Panc1 (cell line): ENCODE measurements at places on chromosomes 1 and 21.

DNA sequence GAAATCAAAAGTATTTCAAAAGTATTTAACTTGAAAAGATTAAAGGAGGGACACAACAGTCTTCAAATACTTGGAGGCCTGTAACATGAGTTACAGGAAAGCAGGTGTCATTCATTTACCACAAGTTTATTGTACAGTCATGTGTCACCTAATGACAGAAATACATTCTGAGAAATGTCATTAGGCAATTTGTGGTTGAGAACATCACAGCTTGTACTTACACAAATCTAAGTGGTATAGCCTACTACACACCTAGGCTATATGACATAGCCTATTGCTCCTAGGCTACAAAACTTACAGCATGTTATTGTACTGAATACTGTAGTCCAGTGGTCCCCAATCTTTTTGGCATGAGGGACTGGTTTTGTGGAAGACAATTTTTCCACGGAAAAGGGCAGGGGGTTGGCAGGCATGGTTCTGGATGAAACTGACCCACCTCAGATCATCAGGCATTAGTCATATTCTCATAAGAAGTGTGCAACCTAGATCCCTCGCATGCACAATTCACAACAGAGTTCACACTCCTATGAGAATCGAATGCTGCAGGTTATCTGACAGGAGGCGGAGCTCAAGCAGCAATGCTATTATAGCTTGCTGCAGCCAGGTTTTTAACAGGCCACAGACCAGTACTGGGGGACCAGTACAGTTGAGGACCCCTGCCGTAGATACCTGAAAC, 25.0 kb upstream of the PHTF1 start:
- no peak for DNase-seq

DNA sequence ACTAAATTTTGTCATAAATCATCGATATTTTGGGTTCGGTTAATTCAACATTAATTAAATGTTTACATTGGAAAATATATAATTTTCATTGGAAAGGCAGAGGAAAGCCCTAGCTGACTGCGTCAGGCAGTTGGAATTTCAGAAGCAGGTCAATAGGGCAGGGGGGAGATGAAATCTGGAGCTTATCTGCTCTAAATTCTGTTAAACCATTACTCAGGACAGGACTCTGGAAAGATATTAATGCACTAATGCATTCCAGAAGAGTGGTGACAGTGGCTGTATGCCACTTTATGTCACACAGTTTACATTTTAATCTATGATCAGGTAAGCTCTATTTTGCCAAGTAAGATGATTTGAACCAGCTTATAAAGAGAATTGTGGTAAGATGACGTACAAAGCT, 153.0 kb upstream of the B3GALT2 start:
- no peak for DNase-seq

- DNase-seq = no peak
Observed at GRCh38 chr1:241654019-241654418, 1.9 kb downstream of the WDR64 start.

- no peak for DNase-seq
Observed at GRCh38 chr1:239164451-239165180, 221.8 kb upstream of the CHRM3 start.

DNA sequence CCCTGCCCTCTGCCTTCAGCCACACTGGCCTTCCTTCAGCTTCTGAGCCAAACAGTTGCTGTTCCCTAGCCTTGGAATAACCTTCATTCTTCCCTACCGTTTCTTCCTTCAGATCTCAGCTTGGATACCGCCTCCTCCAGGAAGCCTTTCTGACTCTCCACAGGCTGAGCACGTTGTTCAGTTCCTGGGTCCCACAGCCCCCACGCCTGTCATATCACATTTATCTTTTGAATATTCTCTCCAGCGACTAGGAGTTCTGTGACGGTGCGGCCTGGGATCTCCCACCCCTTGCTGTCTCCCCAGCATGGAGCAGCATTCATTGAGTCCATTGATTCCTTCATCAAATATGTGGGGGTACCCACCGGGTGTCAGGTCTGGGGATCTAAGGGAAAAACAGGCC, 39.2 kb downstream of the EPHA2 start:
- DNase-seq = no peak

GRCh38 chr21:46622226-46622625, 13.2 kb upstream of the PRMT2 start:
- DNase-seq = no peak

GRCh38 chr1:177880339-177880891, 89.4 kb downstream of the SEC16B start:
- DNase-seq = no peak

DNA sequence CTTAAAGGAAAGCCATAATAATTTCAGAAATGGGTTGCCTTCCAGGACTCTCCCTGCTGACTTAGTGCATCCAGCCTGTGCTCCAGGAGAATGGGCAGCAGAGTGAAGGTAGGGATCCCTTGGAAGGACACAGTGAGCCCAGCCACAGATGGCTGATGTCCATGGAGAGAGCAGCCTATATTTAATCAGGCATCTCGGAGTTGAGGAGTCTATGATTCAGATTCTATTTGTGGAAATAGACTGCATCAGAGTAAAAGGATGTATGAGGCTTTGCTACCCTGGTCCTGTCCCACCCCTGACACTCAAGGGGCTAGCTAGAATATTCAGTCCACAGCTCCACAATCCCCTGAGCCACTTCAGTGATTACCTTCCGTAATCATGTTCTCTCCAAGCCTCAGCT, 43.8 kb upstream of the PBX1 start:
- DNase-seq = no peak

- no peak for DNase-seq
Observed at GRCh38 chr1:112618721-112619517, at the start of gene ST7L. TSS of gene ST7L (minus strand) at chr1:112619141. CDS start at chr1:112619113, 28 bp downstream.

DNA sequence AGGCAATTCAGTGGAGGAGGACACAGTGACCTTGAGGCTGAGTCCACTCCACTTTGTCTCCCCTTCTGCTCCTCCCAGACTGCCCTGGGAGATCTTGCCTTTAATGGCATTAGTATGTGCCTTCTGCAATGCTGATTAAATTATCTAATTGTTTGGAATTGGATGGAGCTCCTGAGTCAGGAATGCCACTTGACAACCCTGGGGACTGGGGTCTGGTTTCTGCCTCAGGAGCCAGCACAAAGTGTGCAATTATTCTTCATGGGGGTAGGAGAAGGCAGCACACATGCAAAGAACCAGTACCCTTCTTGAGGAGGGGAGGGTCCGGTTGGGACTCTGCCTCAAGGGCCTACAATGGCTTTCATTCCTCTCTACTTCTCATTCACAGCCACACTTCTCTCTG, 11.9 kb upstream of the PLXNA2 start:
- DNase-seq = no peak

GRCh38 chr1:200290010-200290685, 119.7 kb downstream of the ZNF281 start:
- no peak for DNase-seq
